ENCODE measurements at places on chromosomes 16 and 17.

GRCh38 chr16:17270111-17270510, 200.6 kb downstream of the XYLT1 start:
- DNase-seq: no peak

DNA sequence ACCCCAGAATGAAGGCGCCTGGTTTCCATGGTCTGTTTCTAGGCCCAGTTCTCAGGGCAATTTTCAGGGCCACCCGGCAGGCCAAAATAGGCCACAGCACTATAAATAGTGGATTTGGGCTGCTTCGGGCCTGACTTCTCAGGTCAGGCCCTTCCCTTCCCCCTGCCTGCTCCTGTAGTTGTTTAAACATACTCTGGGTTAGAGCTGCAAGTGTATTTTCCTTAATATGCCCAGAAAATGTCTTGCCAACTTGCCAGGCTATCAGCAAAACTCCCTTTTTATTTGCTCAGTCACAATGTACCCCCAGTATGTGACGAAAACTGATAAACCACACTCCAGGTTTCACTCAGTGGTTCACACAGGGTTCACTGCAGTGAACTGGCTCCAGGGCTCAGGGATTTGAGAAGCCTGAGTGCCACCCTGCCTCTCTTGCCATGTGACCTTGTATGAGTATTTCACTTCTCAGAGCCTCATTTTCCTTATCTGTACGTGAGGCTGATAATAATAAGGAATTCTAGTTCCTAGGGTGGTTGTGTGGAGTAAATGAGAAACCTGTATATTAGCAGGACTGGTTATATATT, 76.5 kb downstream of the GPRC5B start:
- DNase-seq: no peak

DNA sequence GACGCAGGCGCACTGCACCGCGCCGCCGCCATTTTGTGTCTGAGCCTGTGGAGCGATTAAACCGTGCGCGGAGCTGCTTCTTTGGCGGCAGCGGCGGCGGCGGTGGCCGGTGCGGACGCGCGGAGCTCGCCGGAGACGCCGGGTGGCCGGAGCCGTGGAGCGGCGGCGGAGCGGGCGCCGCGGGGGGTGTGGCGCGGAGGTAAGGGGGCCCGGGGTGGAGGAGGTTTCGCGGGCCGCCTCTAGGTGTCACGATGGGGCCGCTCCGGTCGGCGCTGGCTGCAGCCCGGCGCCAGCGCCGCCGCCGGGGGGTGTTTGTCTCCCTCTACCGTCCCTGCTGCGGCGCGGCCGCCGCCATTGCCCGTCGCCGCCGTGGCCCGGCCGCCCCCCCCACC, at the start of gene CTCF:
TSS of gene CTCF (plus strand) at position 1 of the 392 bp plus-strand sequence. CDS start 48,307 bp downstream, outside the sequence.
- peak; percentile 82 for DNase-seq

DNA sequence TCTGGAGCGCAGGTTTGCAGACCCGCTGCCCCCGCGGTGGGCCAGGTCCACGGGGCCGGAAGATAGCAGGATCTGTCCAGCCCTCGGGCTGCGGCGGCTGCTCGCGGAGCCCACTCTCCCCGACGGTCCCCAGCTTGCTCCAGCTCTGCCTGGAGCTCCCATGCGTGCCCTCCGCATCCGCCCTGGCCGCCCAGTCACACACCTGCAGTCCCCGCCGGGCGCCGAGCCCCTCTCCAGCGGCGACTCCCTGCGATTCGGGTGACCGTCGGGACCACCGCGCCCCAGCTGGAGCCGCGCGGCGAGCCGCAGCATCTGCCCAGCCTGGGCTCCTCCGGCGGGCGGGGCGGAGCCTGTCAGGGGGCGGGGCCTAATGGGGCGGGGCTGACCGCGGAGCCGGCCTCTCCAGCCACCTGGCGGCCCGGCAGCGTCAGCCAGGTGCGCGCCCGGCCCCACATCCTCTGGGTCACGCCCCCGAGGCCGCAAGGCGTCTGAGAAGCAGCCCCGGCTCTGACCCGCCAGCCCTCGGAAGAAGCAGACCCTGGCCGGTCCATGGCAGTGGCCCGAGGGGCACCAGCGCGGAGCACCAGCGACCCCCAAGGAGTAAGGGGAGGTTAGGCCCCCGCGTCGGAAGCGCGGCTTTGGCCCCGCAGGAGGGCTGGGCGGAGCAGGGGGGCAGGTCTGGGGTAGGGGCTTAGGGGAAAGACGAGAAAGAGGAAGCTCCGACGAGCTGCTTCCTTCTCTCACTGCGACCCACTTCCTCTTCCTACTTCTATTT, at the start of gene PIK3R5:
TSS of gene PIK3R5 (minus strand) at position 314 of the 775 bp plus-strand sequence. CDS start 54,213 bp downstream, outside the sequence.
- peak; percentile 79 for DNase-seq

DNA sequence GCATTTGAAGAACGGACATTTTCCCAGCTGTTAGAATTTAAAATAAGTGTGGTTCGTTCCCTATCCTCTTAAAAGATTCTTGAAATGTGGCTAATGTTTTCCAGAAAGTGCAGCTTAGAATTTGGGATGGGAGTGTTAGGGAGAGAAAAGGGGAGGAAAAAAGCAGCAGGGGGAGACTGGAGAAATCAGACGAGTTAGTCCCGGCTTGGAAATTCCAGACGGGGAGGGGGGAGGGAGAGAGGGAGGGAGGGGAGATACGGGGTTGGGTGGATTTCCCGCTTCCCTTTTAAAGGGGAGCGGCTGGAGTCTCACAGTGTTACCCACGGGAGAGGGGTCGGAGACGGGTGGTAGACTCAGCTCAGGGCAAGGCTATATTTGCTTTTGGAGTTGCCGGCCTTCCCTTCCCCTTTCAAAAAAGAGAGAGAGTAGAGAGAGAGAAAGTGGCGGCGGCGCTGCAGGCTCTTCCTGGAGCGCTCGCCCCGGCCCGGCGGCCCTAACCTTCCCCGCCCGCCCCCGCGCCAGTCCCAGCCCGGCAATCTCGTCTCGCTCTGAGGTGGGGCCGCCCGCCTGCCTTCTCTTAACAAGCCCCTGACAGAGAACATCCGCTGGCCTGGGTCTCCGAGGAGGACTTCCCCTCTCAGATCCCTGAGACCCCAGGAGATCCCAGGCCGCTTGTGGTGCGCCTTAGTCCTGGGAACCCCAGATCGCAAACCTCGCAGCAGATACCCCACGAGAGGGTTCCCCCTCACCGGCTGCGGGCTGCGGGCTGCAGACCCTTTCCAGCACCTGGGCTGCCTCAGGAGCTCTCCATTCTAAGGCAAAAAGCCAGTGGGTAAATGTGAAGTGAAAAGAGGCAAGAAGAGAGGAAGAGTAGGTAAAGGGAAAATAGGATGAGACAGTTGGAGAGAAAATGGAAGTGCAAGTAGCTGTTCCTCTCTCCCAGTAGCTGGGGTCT, 6.6 kb downstream of the IGF2BP1 start:
- peak; percentile 25 for DNase-seq

GRCh38 chr17:45339646-45340605, 23.1 kb upstream of the MAP3K14 start:
- DNase-seq: no peak

DNA sequence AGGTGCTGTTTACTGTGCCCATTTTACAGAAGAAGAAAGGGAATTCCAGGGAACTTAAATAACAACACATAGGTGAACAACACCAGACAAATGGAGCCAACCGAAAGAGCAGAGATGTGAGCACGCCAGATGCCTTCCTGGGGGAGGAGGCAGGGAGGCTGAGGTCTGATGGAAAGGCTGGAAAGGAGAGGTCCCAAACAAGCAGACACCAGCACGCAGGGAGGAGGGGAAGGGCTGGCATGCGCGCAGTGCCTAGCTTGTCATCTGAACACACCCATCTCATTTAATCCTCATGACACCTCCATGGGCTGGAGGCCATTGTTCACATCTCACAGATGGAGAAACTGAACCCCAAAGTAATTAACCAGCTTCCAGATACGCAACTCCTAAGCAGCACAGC, 20.9 kb upstream of the CACNG5 start:
- no peak for DNase-seq

DNA sequence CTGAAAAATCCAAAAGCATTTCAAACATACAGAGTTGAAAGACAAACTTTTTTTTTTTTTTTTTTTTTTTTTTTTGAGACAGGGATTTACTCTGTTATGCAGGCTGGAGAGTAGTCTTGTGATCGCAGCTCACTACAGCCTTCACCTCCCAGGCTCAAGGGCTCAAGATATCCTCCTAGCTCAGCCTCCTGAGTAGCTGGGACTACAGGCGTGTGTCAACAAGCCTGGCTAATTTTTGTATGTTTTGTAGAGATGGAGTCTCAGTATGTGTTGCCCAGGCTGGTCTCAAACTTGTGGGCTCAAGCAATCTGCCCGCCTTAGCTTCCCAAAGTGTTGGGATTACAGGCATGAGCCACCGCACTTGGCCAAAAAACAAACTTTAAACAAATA, 64.2 kb upstream of the KIFC3 start:
- DNase-seq: no peak

DNA sequence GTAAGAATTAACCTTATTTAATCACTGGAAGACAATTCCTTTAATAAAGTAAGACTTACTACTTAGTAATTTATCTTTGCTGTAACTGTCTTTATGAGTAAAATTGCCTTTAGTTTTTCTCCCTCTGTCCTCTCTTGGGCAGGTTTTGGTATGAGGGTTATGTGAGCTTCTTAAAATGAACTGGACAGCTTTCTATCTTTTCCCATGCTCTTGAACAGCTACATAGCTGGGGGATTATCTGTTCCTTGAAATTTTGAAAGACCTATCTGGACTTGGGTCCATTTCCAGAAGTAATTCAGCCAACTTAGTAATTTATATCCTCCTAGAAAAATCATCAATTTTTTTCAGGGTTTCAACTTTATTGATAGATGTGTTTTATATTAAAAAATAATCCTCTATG, 3.6 kb upstream of the MYH1 start:
- no peak for DNase-seq

DNA sequence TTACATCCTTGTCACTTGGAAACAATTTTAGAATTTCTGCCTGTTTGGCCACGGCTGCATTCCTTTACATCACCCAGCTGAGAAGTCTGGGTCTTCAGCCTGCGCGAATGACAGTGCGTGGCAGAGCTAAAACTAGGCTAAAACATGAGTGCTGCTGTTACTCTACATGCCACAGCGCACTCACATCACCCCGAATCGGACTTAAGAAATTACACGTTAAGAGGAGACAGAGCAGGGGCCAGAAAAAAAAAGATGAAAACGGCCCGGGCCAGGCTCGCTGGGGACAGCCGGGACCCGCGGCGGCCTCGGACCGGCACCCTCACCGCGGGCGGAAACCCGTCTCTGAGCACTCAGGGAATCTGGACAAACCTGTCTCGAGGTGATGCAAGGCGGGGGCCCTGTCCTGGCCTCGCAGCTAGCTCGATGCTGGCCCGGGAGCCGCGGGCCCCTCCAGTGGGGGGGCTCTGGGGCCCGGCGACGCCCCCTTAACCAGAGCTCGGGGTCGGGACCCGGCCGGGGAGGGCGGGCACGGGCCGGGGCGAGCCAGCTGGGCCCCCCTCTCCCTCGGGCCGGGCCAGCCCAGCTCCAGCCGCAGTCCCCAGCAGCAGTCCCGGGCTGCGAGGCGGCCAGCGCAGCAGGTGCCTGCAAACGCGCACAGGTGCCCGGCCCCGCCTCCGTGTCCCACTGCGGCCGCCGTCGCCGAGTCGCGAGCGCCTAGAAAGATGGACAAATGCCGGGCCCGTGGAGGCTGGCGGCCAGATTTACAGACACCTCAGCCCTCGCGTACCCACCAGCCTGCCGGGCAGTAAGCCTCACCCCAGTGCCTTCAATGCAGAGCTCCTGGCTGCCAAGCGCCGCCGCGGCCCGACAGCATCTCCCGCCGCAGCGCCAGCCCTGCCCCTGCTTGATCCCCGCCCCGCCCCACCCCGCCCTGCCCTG, at the start of gene AKTIP:
TSS of gene AKTIP (minus strand) at position 879 of the 939 bp plus-strand sequence. CDS start 2,950 bp downstream, outside the sequence.
- DNase-seq: peak; percentile 74

- no peak for DNase-seq
Measured at GRCh38 chr16:66576296-66576695, 3.0 kb upstream of the CMTM2 start.

DNA sequence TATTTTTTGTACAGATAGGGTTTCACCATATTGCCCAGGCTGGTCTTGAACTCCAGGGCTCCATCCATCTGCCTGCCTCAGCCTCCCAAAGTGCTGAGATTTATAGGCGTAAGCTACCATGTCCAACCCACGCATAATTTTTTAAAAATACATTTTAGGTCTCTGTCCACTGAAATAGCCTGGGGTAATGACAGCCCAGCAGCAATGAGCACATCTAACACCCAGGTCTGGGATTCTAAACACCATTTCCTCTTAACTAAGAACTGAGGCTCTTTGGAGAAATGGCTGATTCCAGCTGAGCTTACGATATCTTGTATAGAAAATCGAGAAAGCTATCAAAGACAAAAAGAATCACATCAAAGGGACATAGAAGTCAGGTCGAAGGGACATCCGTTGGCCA, 245.3 kb downstream of the PARN start:
- no peak for DNase-seq

DNA sequence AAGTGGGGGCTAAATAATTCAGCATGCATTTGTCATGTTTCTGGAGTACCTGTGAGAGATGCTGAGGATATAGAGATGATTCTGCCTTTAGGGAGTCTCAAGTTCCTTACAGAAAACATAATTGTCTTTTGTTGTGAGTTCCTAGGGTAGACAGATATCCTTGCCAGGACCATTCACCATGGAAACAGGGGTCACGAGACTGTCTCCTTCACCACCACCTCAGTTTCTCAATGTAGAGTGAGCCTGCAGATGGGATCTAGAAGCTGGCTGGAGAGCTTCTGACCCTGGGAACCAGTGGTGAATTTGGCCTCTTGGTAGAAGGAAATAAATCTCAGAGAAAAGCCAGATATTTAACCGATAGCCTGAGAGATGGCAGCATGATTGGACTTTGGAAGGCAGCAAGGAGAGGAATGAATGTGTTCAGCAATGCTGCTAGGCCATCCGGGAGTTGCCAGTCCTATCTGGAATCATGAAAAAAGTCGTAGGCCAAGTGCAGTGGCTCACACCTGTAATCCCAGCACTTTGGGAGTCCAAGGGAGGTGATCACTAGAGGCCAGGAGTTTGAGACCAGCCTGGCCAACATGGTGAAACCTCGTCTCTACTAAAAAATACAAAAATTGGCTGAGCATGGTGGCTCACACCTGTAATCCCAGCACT, 7.4 kb upstream of the HDAC5 start:
- DNase-seq: no peak

- no peak for DNase-seq
Measured at GRCh38 chr17:32629563-32630190, 142.9 kb downstream of the CDK5R1 start.

DNA sequence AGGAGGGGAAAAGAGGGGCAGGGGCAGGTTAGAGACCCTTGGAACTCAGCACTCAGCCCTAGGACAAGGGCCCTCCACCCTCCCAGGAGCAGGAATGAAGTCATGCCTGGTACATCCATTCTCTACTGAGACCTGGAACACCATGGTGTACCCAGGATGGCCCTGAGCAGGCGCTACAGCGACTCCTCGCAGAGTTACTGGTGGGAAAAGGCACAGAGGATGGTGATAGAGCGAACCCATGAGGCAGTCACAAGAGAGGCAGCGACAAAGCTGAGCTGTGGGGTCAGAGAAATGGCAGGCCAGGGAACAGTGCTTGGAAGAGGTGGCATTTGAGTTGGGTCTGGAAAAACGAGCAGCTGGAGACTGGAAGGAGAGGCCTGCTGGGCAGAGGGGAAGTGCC, 37.5 kb downstream of the SRCIN1 start:
- no peak for DNase-seq

- no peak for DNase-seq
Measured at GRCh38 chr16:29154676-29155121, 169.8 kb downstream of the LAT start.
